Mesothelial cell of epicardium (in vitro differentiated cells): ENCODE measurements at places on chromosomes 5 and 9. TPM values are rescaled to one million over a fixed set of nuclear protein-coding genes. Genes with fewer than 3 reads are reported as not detected.

- peak overlapping the region; percentile 61 for H3K4me3 ChIP-seq
- H3K36me3 ChIP-seq, result no peaks in the 10 kb centered on the region
- peaks cover 18% of the 10 kb centered on the region for H3K4me1 ChIP-seq
- DNase-seq, result peak; percentile 38
- peaks cover 97% of the 10 kb centered on the region for H3K27me3 ChIP-seq
Observed at GRCh38 chr5:88675168-88675707, 207.7 kb downstream of the MEF2C start.

GRCh38 chr5:1312993-1313833 lies 18.3 kb upstream of the TERT start:
- no peak overlapping the region for H3K27ac ChIP-seq
- peaks cover 7% of the 10 kb centered on the region for H3K36me3 ChIP-seq
- peaks cover 3% of the 10 kb centered on the region for H3K27me3 ChIP-seq
- DNase-seq, result peak; percentile 30
- H3K4me3 ChIP-seq, result no peak overlapping the region
- H3K4me1 ChIP-seq, result peaks cover 6% of the 10 kb centered on the region

- H3K27ac ChIP-seq, result no peak overlapping the region
- no peaks in the 10 kb centered on the region for H3K27me3 ChIP-seq
- DNase-seq, result no peak
- H3K4me1 ChIP-seq, result peaks cover 15% of the 10 kb centered on the region
Observed at GRCh38 chr9:72601615-72602014, 80.2 kb downstream of the TMC1 start.

DNA sequence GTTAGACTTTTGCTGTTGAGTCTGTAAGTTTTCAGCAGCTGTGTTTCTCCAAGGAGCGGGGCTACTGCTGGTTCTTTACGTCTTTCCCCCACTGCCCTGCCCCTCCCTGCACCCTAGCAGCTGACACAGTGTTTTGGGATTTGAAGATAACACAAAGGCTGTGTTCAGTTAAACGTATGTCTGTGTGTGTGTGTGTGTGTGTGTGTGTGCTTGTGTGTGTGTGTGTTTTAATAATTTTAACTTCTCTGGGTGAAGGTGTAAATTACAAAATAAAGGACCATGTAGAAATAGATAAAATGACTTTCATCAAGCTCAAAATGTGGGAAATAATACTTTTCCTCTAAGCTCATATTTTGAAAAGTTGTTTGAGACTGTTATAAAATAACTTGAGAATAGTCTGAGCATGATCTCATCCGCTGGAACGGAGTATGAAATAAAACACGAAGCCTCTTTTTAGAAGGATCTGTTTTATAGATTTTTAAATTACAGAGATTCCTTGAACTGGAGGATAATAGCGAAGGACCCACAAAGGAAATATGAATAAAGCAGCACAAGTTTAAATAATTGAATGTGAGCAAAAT lies 10.9 kb downstream of the ABL1 start:
- H3K4me3 ChIP-seq, result peak overlapping the region; percentile 40
- H3K27ac ChIP-seq, result peak overlapping the region; percentile 97
- H3K36me3 ChIP-seq, result peaks cover 5% of the 10 kb centered on the region
- no peaks in the 10 kb centered on the region for H3K27me3 ChIP-seq
- no peak for DNase-seq

DNA sequence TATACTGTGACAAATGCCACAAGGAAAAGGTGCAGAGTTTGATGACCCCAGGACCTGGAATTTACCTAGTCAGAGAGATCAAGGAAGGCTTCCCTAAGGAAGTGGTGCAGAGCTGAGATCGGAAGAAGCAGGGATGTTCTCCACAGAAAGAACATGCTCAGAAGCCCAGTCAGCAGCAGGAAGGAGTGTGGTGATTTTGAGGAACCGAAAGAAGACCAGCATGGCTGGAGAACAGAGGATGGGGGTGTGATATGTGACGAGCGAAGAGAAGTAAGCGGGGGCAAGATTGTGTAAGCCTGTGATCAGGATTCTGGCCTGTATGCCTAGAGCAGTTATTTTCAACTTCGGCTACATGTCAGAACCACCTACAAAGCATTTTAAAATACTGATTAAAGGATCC lies 18.7 kb upstream of the PIK3R1 start:
- H3K36me3 ChIP-seq, result no peaks in the 10 kb centered on the region
- no peak for DNase-seq
- no peaks in the 10 kb centered on the region for H3K27me3 ChIP-seq
- H3K4me1 ChIP-seq, result peaks cover 21% of the 10 kb centered on the region

DNA sequence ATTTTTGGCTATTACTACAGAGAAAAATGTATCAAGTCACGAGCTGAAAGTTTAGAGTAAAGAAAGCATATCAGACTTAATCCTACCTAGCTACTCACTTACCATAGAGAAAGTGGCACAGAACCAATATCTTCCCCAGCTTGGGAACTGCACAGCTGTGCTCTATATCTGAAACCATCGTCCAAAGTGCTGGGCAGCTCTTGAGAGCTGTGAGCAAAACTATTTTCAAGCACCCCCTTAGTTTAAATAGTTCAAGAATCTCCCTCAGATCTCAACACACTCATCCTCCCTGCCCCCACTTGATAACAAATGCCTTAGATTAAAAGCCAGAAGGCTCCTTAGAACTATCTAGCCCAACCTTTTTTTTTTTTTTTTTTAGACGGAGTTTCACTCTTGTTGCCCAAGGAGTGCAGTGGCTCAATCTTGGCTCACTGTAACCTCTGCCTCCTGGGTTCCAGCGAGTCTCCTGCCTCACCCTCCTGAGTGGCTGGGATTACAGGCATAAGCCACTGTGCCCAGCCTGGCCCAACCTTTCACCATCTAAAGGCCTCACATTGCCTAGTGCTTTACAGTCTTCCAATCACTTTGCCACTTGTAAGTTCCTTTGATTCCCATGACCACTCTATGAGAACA lies 94.2 kb upstream of the APC start:
- H3K27ac ChIP-seq, result no peak overlapping the region
- no peak for DNase-seq
- peaks cover 59% of the 10 kb centered on the region for H3K4me1 ChIP-seq

GRCh38 chr9:130882696-130883225 lies 13.9 kb downstream of the QRFP start:
- no peak for DNase-seq
- no peak overlapping the region for H3K4me3 ChIP-seq
- H3K36me3 ChIP-seq, result peaks cover 43% of the 10 kb centered on the region
- H3K27me3 ChIP-seq, result no peaks in the 10 kb centered on the region

DNA sequence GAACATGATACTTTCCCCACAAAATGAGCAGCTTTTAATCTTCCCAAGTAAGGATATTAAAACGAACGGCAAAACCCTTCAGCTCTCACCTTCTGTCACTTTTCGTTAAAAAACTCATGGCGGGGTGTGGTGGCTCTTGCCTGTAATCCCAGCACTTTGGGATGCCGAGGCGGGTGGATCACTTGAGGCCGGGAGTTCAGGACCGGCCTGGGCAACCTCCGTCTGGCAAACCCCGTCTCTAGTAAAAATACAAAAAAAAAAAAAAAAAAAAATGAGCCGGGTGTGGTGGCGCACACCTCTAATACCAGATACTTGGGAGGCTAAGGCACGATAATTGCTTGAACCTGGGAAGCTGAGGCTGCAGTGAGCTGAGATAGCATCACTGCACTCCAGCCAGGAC lies 902 bp downstream of the TMED9 start:
- peak overlapping the region; percentile 98 for H3K4me3 ChIP-seq
- H3K36me3 ChIP-seq, result peaks cover 21% of the 10 kb centered on the region
- no peak for DNase-seq
- peak overlapping the region; percentile 53 for H3K27ac ChIP-seq
- H3K4me1 ChIP-seq, result peaks cover 14% of the 10 kb centered on the region

GRCh38 chr9:26326563-26326962 lies 566.0 kb downstream of the CAAP1 start:
- no peaks in the 10 kb centered on the region for H3K36me3 ChIP-seq
- H3K4me3 ChIP-seq, result no peak overlapping the region
- H3K4me1 ChIP-seq, result peaks cover 10% of the 10 kb centered on the region

DNA sequence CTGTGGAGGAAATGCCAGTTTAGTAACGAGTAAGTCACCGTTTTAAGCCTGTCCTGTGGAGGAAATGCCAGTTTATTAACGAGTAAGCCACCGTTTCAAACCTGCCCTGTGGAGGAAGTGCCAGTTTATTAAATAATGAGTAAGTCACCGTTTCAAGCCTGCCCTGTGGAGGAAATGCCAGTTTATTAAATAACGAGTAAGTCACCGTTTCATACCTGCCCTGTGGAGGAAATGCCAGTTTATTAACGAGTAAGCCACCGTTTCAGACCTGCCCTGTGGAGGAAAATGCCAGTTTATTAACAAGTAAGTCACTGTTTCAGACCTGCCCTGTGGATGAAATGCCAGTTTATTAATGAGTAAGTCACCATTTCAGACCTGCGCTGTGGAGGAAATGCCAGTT lies 18.9 kb upstream of the PDCD6 start:
- no peak for DNase-seq
- H3K4me1 ChIP-seq, result no peaks in the 10 kb centered on the region
- no peak overlapping the region for H3K4me3 ChIP-seq
- no peaks in the 10 kb centered on the region for H3K27me3 ChIP-seq
- H3K27ac ChIP-seq, result no peak overlapping the region
- H3K36me3 ChIP-seq, result peaks cover 45% of the 10 kb centered on the region

Gene GRAMD2B
- total RNA-seq, result 12.0 to 15.0 TPM (median 14.0 TPM) in 3 replicates

GRCh38 chr9:135045928-135046738 lies 41.3 kb upstream of the OLFM1 start:
- no peaks in the 10 kb centered on the region for H3K4me1 ChIP-seq
- no peak overlapping the region for H3K27ac ChIP-seq
- no peaks in the 10 kb centered on the region for H3K36me3 ChIP-seq
- H3K27me3 ChIP-seq, result peaks cover 32% of the 10 kb centered on the region
- peak; percentile 26 for DNase-seq

DNA sequence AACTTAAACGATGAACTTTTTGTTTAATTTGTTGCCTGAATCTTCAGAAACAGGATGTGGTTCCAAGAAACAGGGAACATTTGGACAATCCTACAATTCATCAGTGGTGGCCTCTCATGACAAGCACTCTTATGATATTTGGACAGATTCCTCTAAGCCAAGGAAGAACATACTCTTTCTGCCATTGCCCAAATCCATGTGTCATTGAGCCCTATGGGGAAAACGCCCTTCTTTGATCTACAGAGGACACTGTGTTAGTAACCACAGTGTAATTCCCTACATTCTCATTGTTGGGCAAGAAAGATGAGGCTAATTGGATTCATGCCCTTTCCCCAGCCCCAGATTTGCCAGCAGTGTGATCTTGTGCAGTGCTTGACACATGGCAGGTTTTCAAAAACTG lies 167.7 kb upstream of the PTCH1 start:
- no peaks in the 10 kb centered on the region for H3K4me1 ChIP-seq
- H3K27ac ChIP-seq, result no peak overlapping the region
- no peak overlapping the region for H3K4me3 ChIP-seq
- H3K27me3 ChIP-seq, result no peaks in the 10 kb centered on the region
- H3K36me3 ChIP-seq, result no peaks in the 10 kb centered on the region

- no peak overlapping the region for H3K27ac ChIP-seq
- no peak for DNase-seq
- H3K36me3 ChIP-seq, result peaks cover 9% of the 10 kb centered on the region
- H3K4me3 ChIP-seq, result no peak overlapping the region
Observed at GRCh38 chr5:143350751-143351602, 52.5 kb downstream of the NR3C1 start.
